Upper lobe of left lung (tissue), 6 donors: ENCODE measurements at places on chromosomes 4 and X. TPM values are rescaled to one million over a fixed set of nuclear protein-coding genes. Genes with fewer than 3 reads are reported as not detected.

DNA sequence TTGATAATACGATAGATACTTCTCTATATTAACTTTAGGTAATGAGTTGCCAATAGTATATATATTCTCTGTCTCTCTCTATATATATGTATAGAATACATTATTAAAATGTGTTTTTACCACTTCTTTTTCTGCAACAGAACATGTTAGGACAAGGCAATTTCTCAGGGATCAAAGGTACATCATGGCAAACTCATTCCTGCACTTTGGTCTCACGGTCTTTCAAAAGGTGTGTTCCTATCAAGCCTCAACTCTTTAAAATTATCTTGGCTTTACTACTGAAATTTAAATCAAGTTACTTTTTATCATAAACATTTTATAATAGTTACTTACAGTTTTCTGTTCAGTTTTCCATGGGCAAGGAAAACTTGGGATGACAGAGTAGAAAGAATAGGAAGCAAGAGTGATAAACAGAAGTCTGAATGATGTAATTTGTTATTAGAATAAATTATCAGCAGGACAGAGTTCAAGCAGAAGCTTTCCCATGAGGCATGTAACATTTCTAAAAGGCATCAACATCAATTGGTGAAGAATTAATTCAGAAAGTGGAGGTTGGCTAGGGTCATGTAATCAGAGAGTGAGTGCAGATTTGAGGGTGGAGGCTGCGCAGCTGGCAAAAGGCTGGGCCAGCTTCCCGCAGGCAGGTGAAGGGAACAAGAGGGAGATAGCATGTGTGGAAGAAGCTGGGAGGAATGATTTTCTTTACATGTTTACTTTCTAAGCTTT is 59.7 kb upstream of the LRAT start:
- DNase-seq: no peak

- peak; percentile 27 for DNase-seq
These were observed 27.3 kb upstream of the JADE1 start for GRCh38 chr4:128782076-128782715.

GRCh38 chr4:82954212-82954611 is 53.7 kb downstream of the THAP9 start:
- DNase-seq: no peak

DNA sequence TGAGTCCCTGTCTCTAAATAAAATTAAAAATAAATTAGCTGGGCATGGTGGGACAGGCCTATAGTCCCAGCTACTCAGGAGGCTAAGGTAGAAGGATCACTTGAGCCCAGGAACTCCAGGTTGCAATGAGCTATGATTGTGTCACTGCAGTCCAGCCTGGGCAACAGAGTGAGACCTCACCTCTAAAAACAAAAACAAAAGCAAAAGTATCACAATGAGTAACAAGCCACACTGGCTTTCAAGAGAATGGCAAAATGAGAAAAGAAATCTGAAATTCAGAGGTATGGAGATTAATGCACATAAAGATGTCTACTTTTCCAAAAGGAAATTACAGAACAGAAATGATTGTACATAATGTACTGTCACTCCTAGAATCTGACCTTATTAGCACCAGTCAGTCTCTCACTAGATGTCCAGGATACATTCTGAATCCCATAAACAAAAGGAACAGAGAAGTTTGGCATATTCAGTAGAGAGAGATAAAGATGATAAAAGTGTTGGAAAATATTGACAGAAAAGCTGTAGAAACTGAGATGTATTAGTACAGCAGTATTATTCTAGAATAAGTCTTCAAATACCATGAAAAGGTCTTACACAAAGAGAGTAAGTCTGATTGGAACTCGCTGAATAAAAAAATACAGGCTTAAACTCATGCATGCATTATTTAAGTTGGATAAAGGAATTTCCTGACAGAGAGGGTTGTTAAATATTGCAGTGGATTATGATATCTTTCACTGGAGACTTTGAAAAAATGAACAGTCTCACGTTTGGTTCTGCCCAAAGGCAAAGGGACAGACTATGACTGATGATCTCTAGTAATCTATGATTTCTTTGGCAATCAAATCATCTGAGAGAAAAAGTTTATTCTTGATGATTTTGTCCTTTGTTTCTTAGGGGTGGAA is 102.5 kb downstream of the SH3RF1 start:
- no peak for DNase-seq

OPRPN gene
- not detected for total RNA-seq

DNA sequence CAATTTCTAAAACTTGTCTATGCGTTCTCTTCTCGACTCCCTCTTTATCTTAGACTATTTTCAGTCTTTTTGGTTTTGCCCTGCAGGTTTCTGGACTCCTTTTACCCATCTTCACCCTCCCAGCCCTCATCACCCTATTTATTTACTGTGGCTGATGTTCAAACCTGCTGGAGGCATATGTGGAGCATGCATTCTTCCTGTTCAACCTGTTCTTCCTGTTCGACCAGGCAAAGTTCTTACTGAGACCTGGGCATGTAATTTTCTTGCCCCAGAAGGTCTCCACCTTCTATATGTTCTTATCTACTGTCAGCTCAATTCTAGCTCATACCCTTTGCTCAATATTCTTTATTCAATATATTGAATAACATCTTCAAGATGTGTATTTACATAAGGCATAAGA is 69.4 kb upstream of the AGA start:
- no peak for DNase-seq

DNA sequence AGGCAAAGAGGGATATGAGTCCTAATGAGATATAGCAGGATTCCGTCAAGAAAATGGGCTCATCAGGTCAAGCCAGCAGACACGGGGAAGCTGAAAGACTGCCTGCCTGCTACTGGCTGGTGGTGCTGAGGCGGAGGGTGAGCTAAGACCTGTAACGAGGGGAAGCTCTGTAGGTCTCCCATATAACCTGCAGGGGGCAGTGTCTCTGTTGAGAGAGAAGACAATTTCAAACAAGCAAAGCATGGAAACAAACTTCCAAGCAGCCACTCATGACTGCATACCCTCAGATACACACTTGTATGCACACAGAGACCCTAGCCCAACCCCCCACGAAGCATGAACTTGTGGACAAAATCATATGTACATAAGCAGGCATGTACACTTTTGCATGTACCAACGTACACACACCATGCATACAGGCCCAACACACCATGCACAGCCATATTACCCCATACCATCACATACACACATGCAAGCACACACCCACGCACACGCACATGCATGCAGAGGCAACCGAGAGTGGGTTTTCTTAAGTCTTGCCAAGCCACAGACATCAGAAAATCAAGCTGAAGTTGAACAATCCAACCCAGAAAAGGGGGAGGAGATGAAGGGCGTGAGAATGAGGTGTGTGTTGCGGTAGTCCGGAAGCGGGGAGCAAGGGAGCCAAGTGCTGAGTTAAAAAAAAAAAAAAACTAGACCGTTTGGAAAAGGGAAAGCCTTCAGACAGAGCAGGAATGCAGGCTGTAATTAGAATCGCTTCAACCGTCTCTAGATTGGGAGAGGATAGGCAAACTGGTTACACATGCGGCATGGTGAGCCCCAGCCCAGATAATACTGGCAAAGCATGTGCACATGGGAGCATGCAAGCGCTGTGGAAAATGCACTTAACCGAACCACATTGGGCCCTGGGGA is 71.0 kb downstream of the PJA1 start:
- DNase-seq: no peak

CXorf65 gene
- not detected for total RNA-seq

DNA sequence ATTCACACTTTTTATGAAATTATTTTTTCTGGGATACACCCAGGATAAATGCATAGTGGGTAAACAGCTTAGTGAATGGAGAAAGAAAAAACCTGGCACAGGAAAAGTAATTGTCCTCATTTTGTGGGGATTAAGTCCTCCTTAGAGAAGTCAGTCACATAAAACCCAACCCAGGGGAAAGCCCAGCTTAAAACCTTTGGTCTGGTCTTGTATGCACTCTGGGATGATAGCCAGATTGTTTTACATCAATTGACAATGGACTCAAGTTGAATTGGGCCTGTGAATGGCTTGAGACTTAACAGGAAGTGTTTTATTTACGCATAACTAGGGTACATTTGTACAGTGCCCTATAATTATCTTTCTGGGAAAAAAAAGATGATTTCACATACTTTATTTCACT is 561.3 kb upstream of the GRIA3 start:
- DNase-seq: no peak

- no peak for DNase-seq
These were observed 54.3 kb downstream of the LRRC66 start for GRCh38 chr4:51965862-51966261.

DNA sequence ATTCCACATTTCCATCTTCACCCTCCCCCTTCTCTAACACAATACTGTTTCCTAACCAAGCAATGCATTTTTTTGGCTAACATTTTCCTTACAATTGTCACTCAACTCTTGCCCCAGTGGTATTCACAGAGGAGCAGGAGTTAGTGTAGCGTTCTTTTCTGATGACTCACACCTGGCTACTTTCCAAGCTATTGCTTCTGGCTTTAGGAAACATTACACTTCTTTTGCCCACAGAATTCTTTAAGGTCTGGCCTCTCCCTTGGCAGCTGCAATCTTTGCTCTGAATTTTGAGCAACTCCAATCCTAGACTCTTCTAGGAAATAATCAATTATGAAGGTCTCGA is 27.5 kb upstream of the PDGFC start:
- peak; percentile 66 for DNase-seq

CLCN4 gene
- 7.2 TPM for total RNA-seq

DNA sequence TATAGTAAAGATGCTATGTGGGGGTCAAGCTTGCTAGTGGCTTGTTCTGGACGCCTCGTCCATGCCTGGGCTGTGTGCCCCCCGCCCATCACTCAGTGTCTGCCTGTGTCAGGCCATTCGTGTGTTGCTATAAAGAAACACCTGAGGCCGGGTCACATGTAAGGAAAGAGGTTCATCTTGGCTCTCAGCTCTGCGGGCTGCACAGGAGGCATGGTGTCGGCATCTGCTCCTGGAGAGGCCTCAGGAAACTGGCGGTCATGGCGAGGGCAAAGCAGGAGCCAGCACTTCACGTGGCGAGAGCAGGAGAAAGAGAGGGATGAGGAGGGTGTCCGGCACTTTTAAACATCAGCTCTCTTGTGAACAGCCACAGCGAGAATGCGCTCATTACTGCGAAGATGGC is 25.2 kb downstream of the PIGG start:
- no peak for DNase-seq

DNA sequence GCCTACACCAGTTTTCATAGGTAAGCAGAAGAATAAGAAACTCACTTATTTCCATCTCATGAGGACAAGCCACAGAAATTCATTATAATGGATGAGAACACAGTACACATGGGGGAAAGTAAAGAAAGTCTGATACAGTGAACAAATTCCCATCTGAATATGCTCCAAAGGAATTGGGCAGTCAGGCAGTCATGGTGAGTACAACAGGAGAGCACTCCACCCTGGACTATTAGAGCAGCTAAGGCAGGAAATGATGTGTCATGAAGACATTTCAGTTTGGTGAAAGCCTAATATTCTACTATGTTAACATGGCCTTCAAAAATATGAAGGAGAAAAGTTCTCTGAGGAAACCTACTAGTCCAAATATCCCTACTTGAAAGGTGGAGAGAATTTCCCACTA is 92.0 kb upstream of the PRDX4 start:
- no peak for DNase-seq

GRCh38 chr4:6493658-6494304 is 21.4 kb upstream of the PPP2R2C start:
- no peak for DNase-seq

DNA sequence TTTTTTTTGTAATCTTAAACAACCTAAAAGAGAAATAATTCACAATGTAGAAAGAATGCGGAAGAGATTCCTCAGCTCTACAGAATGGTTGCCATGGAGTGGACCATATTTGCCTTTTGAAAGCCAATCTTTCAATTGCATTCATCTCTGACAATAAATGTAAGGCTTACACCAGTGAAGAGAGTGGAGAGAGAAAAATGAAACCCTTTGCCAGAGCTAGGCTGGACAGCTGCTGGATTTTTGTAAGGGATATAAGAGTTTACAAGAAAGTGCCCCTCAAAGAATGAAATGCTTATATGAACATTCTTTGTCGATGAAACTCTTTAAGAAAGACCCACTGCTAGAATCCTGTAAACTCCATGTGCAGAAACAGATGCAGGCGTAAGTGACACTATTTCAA is 66.0 kb upstream of the FAT1 start:
- no peak for DNase-seq

DNA sequence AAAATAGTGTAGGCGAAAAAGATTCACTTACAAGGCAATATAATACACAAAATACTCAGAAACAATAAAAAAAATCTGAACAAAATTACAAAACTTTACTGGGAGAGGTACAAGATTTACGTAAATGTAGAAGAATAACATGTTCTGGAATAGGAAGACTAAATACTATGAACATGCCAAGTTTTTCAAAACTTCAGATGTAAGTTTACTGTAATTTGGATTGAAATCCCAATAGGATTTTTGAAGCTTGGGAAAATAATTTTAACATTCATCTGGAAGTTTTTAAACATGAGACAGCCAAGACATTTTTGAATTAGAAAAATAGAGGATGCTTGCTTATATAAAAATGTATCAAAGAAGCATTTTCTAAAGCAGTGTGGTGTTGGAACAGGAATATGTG is 30.5 kb upstream of the CT83 start:
- no peak for DNase-seq

GRCh38 chr4:7392438-7393421 is 42.0 kb downstream of the PSAPL1 start:
- peak; percentile 18 for DNase-seq

GRCh38 chr4:84837751-84838150 is 128.7 kb downstream of the WDFY3 start:
- no peak for DNase-seq

GRCh38 chrX:145609951-145610511 is 207.6 kb upstream of the SLITRK2 start:
- no peak for DNase-seq

ZNF275 gene
- 13.8 TPM for total RNA-seq

GRCh38 chrX:103585411-103586313 is at the start of gene TCEAL4:
Gene TCEAL4 (plus strand): TSS chrX:103585515. CDS start chrX:103586676, 1,161 bp downstream.
- peak; percentile 86 for DNase-seq

DNA sequence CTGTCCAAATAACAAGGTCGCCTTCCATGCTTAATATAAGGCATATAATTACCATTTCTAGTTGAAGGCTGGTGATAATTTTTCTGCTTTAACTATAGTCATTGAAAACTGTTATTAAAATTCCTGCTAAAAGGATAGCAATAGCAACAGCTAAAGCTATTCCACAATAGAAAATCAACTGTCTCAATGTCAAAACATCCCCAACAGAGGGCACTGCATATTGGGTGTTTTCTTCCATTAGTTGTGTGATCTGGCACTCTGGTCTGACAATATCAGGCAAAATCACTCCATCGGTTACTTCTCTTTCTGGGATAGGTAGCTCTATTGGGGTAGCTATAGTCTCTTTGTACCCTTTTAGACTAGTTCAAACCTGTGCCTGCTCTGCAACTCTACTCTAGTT is 53.5 kb downstream of the TMPRSS11F start:
- DNase-seq: no peak

FREM3 gene
- 0.43 TPM for total RNA-seq

DNA sequence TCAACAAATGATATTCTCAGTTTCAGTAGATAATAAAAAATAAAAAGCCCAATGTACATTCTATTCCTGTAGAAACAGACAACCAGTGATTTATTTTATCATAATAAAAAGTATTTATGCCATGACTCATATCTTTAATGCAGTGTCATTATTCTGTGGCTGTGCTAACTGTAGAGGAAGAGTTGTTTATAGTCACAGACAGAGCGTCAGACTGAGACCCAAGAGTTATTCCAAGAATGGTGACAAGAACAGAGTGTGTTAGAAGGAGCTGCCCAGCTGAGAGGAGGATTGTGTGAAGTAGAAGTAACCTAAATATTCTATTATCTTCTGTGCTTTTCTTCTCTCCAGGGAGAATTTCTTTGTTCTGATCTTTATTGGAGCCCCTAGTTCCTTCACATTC is 210.7 kb downstream of the PPP1R2C start:
- no peak for DNase-seq
